Inflammatory macrophage (primary cell): ENCODE measurements at places on chromosomes 1 and 21.

DNA sequence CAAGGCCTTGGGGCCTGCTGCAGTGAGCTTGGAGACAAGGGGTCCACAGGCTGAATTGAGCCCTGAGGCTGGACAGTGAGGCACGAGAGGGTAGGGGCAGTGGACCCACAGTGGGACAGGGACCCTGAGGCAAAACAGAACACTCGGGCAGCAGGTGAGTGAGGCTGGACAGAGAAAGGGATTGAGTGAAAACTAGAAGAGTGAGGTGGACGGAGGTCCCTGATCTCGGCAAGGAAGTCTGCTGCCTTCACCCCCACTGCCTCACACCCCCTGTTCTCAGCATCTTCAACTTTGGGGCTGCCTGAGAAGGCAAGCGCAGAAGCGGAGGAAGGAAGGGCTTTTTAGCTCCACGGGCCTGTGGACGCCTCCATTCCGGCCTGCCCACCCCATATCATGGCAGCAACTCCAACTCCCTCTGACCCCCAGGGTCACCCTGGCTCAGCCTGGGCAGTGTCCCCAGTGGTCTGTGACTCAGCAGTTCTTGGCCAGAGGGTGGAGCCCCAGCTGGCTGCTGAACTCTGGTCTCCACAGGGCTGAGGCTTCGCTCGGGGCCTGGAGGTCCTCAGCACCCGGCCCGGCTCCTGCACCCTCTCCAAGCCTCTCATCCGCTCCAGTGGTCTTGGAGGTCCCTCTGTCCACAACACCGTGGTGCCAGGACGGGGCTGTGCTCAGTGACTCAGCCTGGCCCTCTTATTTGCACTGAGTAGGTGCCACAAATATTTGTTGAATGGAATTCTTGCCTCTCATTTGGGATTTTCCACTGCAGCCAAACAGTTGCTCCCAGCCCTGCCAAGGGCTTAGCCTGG is 60.0 kb upstream of the EPS8L3 start:
- DNase-seq: peak; percentile 22

DNA sequence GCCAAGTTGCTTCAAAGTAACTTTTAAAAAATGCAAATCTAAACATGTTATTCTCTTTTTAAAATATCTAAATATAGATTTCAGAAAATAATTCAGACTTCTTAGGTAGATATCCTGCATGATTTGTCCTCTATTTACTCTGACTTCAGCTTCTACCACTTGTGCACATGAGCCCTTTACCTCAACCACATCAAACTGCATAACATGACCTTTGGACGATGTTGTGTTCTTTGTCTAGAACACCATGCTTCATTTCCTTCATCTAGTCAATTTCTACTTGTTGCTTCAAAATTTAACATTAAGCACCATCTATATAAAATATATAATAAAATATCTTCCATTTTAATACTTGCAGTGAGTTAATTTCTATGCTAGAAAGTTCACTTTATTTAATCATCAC is 96.9 kb downstream of the PLPP3 start:
- no peak for DNase-seq

GRCh38 chr1:89149976-89150375 is 24.1 kb upstream of the GBP2 start:
- DNase-seq: no peak

DNA sequence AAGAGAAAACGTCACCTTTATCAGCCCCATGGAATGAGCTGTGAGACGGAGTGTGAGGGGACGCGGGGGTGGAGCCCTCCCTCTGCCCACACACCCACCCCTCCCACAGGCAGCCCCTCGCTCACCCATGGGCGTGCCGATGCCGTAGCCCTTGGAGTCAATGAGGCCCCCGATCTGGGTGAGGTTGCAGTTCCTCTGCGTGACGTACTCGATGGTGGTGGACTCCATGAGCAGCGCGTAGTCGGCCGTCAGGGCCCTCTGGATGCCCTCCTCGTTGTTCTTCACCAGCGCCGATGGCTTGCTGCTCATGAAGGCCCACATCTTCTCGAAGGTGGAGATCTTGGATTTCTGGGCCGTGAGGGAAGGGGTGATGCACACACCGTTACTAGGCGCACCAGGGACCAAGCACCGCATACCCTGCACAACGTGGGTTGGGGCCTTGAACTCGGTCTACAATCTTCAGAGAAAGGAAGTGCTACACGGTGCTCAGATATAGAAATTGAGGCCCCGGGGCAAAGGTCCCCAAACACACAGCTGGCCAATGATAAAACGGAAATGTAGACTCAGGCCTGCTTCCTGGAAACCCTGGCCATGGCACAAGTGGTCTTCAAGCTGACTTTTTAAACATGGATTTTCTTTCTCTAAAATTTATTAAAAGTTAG is 228.2 kb downstream of the GRIK3 start:
- DNase-seq: no peak

GRCh38 chr1:2495026-2495425 is 18.9 kb downstream of the PLCH2 start:
- DNase-seq: no peak

DNA sequence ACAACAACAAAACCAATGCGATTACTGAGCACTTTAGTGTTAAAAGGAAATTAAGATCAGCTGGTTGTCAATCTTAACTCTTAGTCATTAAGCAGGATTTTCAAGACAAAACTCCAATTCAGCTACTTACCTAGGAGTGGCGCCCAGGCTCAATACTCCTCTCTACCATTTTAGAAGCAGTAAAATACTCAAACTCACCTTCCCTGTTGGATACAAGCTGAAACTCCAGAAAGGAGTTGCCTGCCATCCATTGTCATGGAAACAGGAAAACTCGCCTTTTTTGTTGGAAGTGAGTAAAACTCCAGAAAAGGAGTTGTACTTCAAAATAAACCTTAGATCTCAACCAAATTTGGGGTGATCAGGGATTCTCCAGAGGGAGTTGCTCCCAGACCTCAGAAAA is 127.0 kb upstream of the F3 start:
- no peak for DNase-seq

GRCh38 chr1:1290238-1290731 is 10.0 kb downstream of the SCNN1D start:
- peak; percentile 50 for DNase-seq

DNA sequence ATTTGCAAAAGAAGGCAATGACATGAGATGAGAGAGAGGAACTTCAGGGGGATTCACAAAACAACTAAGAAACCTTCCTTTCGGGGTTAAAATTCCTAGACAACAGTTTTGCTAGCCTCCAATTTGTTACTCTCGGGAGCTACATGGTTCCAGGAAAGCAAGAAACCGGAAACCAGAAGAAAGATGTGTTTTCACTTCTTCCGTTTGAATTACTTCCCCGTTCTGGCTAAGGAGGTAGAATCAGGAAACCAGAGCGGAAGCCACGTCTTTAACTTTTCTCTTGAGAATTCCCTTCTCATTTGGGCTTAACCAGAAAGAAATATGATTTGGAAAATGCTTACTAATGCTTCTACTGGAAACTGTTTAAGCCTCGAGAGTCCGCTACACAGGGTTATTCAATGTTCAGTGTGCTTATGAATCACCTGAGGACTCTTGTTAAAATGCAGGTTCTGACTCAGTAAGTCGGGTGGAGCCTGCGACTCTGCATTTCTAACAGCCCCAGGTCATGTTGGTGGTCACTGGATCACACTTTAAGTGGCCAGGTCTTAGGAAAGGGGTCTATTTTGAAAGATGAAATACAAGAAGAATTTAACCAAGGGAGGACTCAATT is 43.5 kb upstream of the MCOLN3 start:
- peak; percentile 11 for DNase-seq

GRCh38 chr1:116318897-116319296 is 54.1 kb upstream of the ATP1A1 start:
- DNase-seq: no peak

GRCh38 chr1:175319112-175319911 is 126.7 kb upstream of the KIAA0040 start:
- peak; percentile 74 for DNase-seq

DNA sequence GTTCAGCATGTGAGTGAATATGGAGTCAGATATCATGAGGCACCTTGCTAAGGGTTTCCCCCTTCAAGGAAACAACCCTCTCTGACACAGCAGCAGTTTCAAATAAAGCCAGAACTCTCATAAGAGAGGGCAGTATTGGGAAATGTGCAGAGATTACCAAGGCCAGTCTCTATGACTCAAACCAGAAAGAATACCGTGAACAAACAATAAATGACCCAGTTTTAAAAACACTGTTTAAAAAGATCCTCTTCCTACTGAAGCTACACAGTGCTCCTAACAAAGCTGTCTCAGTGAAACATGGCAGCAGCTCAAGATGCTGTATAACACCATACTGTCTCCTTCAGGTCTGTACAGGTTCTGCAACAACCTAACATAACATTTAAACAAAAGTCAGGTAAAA is 102.6 kb downstream of the KIAA0319L start:
- peak; percentile 59 for DNase-seq

- DNase-seq: no peak
Observed at GRCh38 chr1:30966690-30967369, 58.3 kb upstream of the SDC3 start.

GRCh38 chr21:43603641-43604504 is 55.4 kb downstream of the HSF2BP start:
- DNase-seq: peak; percentile 62

DNA sequence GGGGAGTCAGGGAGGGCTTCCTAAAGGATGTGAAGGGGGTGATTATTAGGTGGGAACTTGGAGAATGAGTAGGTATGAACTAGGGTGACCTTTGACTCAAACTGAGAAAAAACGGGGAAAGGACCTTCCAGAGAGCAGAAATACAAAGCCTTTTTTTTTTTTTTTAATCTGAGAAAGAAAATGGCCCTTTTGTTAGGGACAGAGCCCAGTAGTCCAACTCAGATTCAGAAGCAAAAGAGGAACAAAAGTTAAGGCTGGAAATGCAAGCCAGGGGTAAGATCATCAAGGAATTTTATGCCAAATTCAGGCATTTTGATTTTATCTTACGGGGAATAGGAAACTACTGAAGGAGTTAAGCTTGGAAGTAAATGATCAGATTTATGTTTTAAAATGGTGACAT is 96.0 kb upstream of the SMYD2 start:
- no peak for DNase-seq

GRCh38 chr1:237931581-237931980 is 40.9 kb upstream of the ZP4 start:
- DNase-seq: no peak

- no peak for DNase-seq
Observed at GRCh38 chr1:85611425-85611824, 30.9 kb downstream of the CCN1 start.

DNA sequence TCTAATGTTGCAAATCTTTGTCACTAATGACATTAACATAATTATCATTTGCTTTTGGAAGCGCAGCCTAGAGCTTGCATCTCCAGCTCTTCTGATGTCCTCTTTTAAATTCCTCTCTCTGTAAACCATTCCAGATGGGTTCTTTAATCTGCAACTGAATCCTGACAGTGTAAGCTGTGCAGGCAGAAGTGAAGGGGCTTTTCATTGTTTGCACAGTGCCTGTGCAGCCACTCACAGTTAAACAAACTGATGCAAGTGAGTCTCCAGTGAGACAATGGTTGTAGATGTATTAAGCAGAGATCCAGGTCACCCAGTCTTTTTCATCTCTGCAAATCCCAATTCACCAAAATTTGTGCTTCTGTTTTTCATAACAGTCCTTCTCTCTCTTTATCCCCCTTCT is 22.5 kb upstream of the FCRL5 start:
- no peak for DNase-seq

- peak; percentile 4 for DNase-seq
Observed at GRCh38 chr1:221963742-221964141, 221.9 kb upstream of the DUSP10 start.

DNA sequence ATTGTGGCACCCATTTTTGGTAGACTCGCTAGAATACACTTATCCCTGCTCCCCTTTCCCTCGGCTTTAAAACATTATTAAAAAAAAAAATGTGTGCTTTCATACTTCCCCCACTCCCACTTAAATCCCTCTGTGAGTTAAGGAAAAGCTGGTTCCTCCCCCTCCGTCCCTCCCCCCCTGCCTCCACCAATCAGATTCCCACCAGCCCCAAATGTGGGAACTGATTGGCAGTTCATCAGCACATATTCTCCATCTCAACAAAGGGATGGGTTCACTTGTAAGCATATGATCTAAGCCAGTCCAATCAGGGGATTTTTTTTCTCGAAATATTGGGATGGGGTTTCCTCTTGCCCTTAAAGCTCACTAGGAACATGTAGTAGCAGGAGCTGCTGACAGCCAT is 10.8 kb upstream of the FYB2 start:
- no peak for DNase-seq

- DNase-seq: no peak
Observed at GRCh38 chr1:115475252-115475651, 137.2 kb upstream of the NGF start.

GRCh38 chr1:91836331-91837040 is 49.5 kb downstream of the TGFBR3 start:
- no peak for DNase-seq

- DNase-seq: peak; percentile 5
Observed at GRCh38 chr21:32412162-32413014, at the start of gene EVA1C. Gene EVA1C, plus strand, starts transcription at chr21:32412706. Its CDS starts 148 bp downstream, at chr21:32412854.

GRCh38 chr1:68180441-68181164 is 51.7 kb downstream of the WLS start:
- DNase-seq: no peak

- no peak for DNase-seq
Observed at GRCh38 chr1:58939666-58940370, 156.0 kb upstream of the JUN start.

- peak; percentile 54 for DNase-seq
Observed at GRCh38 chr1:235078480-235079381, 49.9 kb downstream of the TOMM20 start.

- DNase-seq: no peak
Observed at GRCh38 chr21:27519361-27519760, 552.5 kb upstream of the ADAMTS5 start.

DNA sequence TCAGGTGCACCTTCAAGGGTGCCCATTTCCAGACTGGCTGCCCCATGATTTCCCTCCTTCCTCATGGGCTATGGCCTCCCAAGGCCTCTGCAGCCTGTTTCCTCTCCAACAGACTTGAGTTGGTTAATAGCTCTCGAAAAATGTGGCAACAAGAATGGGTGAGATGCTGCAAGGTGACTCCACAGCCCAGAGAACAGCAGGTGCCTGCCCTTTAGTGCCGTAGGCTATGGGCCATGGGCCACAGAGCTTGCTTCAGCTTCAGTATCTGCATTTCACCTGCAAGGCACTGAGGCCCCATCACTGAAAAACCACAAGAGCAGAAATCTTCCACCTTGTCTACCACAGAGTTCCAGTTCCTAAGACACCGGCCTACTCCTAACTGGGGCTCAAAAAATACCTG is 122.0 kb downstream of the ETS2 start:
- no peak for DNase-seq

GRCh38 chr1:161195171-161195570 is 3.7 kb downstream of the ADAMTS4 start:
- peak; percentile 66 for DNase-seq
